ENCODE measurements at places on chromosomes 6 and 20.

- no peak for DNase-seq
Measured at GRCh38 chr20:19777981-19778380, 19.9 kb downstream of the RIN2 start.

GRCh38 chr6:55277646-55278045 lies 49.6 kb upstream of the GFRAL start:
- no peak for DNase-seq

GRCh38 chr6:70289299-70289698 lies 13.6 kb downstream of the COL9A1 start:
- no peak for DNase-seq

GRCh38 chr6:33790379-33790778 lies 1.4 kb upstream of the LEMD2 start:
- DNase-seq, result no peak

GRCh38 chr20:51346686-51347485 lies 195.6 kb downstream of the NFATC2 start:
- no peak for DNase-seq

GRCh38 chr6:56984361-56984760 lies 29.5 kb downstream of the BEND6 start:
- DNase-seq, result no peak

DNA sequence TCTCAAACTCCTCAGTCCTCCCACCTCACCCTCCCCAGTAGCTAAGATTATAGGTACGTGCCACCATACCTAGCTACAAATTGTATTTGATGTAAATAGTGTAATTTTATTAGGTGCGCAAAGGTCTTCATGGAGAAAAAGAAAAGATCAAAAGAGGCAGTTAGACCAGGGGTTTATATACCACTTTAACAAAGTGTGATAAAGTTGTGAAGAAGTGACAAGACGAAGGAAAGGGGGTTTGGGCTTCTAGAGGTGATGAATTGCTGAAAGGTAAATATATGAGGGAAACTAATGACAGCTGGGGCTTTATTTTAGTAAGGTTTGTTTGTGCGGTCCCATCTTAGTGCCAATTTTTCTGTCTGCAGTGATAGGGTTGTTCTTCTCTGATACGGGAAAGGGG lies 105.3 kb downstream of the CD24 start:
- no peak for DNase-seq

DNA sequence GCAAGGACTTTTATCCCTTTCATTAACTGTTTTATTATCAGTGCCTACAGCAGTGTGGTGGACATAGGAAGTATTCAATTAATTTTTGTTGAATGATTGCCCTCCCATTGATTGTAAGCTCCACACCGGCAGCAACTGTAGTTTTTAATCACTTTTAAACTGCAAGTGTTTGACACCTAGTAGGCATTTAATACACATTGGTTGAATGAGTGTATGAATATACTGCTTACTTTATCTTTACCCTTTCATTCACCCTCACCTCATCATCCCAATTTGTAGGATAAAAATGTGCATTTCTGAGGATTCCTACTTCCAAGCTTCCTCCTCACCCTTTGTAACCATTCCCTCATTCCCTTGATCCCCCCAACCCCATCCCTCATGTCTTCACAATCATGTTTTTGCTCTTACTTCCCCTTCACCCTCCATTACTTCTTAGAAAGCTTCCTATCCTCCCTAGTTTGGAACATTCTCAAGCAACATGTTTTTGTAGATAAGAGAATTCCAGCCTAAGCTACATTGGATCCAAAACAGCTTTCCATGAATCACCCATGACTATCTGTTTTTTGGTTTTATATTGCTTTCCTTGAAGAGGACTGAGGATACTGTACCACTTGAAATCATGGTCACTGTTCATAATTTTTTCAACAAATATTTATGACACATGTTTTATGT lies 955 bp upstream of the SLC26A8 start:
- DNase-seq, result no peak

GRCh38 chr6:133504761-133505160 lies 263.6 kb downstream of the EYA4 start:
- no peak for DNase-seq

- no peak for DNase-seq
Measured at GRCh38 chr6:31585491-31585890, 586 bp upstream of the LST1 start.

GRCh38 chr20:1469306-1469905 lies 2.8 kb upstream of the NSFL1C start:
- DNase-seq, result no peak

GRCh38 chr6:18249271-18249670 lies 15.1 kb downstream of the DEK start:
- DNase-seq, result no peak

GRCh38 chr6:53437557-53438202 lies 88.9 kb upstream of the ELOVL5 start:
- no peak for DNase-seq

GRCh38 chr6:163152701-163153100 lies 261.8 kb upstream of the QKI start:
- no peak for DNase-seq

DNA sequence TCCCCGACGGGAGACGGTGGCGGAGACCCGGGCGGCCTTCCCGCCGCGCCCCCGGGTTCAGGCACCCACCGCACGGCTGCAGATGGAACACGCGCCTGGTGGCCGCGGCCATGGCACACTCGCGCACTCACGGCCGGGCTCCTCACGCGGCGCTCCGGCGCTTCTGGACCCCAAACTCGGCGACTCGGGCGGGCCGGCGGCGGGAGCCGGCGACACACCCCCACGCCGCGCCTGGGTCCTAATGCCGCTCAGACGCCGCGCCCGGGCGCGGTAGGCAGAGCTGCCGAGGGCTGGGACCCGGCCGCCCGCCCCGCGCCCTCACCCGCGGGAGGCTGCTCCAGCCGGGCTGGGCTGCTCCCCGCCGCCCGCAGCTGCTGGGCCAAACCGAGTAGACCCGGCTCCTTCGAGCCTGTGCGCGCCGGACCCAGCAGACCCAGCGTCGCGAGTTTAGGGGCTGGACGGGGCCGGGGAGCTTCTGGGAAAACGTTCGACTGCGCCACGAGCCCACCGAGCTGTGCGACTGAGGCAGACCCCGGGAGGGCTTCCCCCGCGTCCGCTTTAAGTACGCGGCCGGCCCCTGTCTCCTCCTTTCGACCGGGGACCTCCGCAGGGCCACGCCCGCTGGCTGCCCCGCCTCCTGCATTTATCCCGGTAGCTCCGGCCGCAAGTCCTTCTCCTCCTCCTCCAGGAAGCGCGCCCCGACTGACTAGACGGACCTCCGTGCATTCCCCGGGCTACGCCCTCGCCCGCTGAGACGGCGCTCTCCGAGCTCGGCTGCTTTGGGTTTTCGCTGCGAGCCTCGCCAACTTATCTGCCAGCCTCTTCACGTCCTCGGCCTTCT lies at the start of gene SLC4A11:
Gene SLC4A11 (minus strand): TSS at position 165 of the 841 bp plus-strand sequence. CDS start 53 bp downstream, at position 112.
- DNase-seq, result no peak

GRCh38 chr6:84836366-84836765 lies 72.0 kb upstream of the TBX18 start:
- DNase-seq, result no peak

DNA sequence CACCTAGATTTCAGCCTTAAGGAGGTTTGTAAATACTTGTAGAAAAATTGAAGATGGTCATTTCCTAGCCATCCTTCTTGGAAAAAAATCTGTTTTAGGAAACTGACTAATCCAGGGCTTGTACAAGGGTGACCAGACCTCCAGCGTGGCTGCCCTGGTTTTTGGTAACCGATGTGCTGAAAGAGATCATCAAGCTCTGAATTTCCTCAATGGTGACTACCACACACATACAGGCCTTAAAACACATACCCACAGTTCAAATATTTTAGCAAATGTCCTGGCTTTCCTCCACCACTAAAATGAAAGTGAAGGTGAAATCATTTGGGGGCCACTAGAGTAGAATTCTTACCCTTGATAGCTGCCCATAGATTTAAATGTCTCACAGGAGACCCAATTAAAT lies 215.3 kb upstream of the SUPT3H start:
- no peak for DNase-seq

GRCh38 chr6:73030257-73030656 lies 195.0 kb downstream of the KHDC1L start:
- DNase-seq, result no peak

- no peak for DNase-seq
Measured at GRCh38 chr20:1894471-1894950, 696 bp upstream of the SIRPA start.

- no peak for DNase-seq
Measured at GRCh38 chr6:356828-357251, 34.7 kb upstream of the IRF4 start.

DNA sequence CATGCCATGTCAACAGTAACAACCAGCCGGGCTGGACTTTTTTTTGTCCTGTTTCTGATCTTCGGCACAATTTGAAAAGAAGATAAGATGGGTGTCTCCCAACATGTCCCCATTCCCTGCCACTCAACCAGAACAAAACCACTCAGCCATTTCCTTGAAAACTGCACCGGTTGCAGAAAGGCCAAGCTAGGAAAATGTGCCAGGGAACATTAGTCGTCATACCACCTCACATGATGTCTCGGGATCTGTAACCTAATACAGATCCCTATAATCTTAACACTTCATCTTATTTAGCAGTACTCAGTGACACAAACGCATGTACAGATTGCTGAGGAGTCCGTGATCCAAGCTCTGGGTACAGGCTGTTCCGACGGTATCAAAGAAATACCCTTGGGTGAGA lies 46.5 kb downstream of the ALDH8A1 start:
- no peak for DNase-seq

GRCh38 chr6:161901740-161902426 lies 628.0 kb upstream of the AGPAT4 start:
- no peak for DNase-seq
